ENCODE measurements at places on chromosomes 3 and 15. TPM values are rescaled to one million over a fixed set of nuclear protein-coding genes. Genes with fewer than 3 reads are reported as not detected.

Gene MUSTN1
- total RNA-seq: not detected

Gene MCF2L2
- 0.75 TPM for total RNA-seq

Gene HTR3C
- total RNA-seq: not detected

Gene TNFAIP8L3
- 16.4 TPM for total RNA-seq

Gene ARNT2
- 13.2 TPM for total RNA-seq

Gene KCNH8
- not detected for total RNA-seq

Gene UACA
- 33.8 TPM for total RNA-seq

Gene RASL12
- total RNA-seq: 0.15 TPM

Gene QRICH1
- total RNA-seq: 45.8 TPM

Gene MORC1
- total RNA-seq: not detected

Gene CRABP1
- 1.2 TPM for total RNA-seq

Gene VILL
- total RNA-seq: not detected

Gene SMCO1
- total RNA-seq: not detected

Gene NISCH
- 12.0 TPM for total RNA-seq

Gene PLA2G4F
- total RNA-seq: not detected

Gene TMOD2
- total RNA-seq: 2.0 TPM

Gene CLDN11
- not detected for total RNA-seq

Gene TBL1XR1
- 15.2 TPM for total RNA-seq

Gene CCDC13
- 0.60 TPM for total RNA-seq

Gene INKA1
- 3.0 TPM for total RNA-seq

Gene GOLGA8N
- 1.5 TPM for total RNA-seq

Gene P3H2
- 36.8 TPM for total RNA-seq

Gene PTX3
- total RNA-seq: 1.0 TPM

Measured in A549 treated with ZK216348 at 1 μM for 4 hours (cell line).